ENCODE measurements at places on chromosomes 4 and X.

- DNase-seq = no peak
These were observed 221.6 kb upstream of the FTHL17 start for GRCh38 chrX:31293409-31293808.

DNA sequence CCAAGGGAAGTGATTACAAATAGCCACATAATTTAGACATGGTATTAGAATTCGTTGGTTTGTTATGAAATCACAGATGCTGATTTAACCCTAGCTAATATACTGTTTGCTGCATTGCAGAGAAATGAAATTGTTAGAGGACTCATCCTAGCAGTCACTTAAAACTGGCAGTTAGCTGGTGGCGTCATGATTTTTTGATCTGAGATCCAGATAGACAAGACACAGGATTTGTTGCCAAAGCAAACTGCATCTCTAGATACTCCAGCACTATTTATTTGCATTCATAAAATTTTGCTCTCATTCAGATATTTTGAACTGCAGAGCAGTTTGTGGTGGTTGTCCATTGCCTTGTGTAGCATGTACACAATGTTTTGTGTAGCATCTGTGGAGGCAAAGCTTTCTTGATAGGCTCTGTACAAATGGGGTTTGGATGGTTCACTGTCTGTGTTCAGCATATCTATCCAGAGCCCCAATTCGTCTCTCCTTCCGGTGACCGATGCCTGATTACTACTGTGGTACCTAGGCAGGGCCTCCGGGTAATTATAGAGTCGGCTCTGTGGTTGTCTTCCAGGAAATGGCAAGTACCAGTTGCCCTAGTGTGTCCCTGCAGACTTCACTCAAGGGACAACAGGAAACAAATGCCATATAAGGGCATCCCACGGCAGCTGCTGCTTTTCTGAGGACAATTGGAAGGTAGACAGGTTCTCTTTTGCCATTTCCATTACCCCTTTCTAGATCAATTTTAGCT is 30.1 kb upstream of the SPARCL1 start:
- peak; percentile 34 for DNase-seq

DNA sequence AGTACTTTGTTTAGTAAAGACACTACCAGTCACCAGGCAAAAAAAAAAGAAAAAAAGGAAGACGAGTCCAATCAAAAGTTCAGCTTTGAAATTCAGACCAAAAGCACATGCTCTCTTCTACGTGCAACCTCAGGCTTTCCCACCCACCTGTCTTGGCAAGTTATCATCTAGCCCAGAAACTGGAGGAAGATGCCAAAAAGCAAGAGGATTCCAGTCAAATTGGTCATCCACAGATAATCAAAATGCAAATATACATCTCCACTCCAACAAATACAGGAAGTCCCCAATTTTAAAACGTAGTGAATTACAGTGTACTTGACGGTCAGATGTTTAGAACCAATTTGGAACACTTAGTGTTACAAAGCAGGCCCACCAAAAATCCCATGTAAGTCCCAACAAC is 96.5 kb downstream of the PALLD start:
- no peak for DNase-seq

DNA sequence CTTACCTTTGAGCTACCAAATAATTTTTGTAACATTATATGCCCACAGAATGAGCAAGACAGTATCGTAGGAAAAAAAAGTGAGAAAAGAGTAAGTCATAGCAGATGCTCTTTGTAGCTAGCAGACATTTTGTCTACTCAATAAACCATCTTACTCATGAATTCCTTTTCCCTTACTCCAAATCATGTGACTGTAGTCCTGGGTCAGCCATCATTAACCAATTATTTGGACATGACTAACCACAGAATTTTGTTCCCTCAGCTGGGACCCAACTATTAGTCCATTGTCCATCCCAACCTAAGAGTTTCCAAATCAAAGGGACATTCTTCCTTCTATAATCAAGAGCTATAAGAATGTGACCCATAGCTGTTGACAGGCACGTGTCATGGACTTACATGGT is 11.4 kb downstream of the UBE2D3 start:
- no peak for DNase-seq

DNA sequence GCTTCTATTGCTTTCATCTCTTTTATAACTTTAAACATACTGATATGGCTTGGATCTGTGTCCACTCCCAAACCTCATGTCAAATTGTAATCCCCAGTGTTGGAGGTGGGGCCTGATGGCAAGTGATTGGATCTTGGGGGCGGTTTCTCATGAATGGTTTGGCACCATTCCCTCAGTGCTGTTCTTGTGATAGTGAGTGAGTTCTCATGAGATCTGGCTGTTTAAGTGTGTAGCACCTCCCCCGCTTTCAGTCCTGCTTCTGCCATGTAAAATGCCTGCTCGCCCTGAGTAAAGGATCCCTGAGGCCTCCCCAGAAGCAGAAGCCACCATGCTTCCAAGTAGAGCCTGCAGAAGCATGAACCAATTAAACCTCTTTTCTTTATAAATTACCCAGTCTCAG is 17.7 kb downstream of the MND1 start:
- no peak for DNase-seq

Measured in NCI-H187 (cell line).